Hematopoietic multipotent progenitor cell (in vitro differentiated cells): ENCODE measurements at places on chromosomes 1 and 21.

GRCh38 chr1:67973051-67973450 is 77.4 kb downstream of the DIRAS3 start:
- no peak for DNase-seq

- DNase-seq = no peak
These were observed 125.2 kb upstream of the ZBTB40 start for GRCh38 chr1:22326372-22326915.

DNA sequence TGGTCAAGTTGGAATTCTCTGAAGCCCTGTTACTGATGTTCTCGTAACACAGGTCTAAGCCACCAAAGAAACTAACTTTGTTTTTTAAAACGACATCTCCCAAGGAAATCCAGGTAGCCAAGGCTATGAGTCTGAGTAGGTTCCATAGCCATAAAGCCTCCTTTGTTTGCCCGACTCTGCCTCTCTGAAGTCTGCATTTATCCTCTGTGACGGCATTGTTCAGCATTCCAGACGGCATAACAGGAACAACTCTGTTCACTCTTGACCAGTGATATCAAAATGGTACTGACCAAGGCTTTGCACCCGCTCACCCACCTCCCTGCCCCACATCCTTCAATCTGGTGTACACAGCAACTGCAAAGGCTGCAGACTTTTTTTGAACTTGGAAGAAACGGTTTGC is 14.8 kb downstream of the URB1 start:
- no peak for DNase-seq

DNA sequence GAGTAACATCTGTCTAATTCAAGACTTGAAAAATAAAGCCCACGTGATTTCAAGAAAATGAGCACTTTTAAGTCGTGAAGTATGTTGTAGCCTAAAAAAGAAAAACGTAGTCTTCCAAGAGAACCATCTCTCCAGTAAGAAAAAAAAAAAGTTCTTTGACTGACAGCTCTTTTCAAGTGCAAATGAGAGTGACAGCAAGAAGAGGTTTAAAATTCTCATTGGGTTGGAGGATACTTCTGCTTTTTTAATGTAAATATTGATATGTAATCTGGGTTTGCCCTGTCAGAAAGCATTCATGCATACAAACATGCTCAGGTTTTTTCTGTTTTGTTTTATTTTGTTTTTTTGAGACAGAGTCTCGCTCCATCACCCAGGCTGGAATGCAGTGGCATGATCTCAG is 32.3 kb upstream of the PRDM2 start:
- no peak for DNase-seq

GRCh38 chr1:54099061-54099610 is 45.7 kb downstream of the TCEANC2 start:
- no peak for DNase-seq

GRCh38 chr1:65478379-65479026 is 58.0 kb downstream of the LEPR start:
- no peak for DNase-seq

DNA sequence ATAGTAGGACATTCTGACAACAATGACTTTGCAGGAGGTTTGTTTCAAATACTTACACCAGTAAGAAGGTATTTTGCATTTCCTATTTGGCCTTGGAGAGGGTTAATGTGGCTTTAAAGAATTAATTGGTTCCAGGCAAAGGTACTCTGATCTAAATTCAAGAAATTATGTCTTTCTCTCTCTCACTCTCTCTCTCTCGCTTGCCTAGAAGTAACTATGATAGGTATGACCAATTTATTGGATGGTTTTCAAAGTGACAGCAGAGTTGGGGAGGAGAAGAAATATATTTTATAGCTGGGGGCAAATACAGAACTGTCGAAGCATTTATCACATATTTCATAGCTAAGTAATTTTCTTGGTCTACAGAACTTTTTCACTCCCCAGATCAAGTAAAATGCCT is 116.0 kb downstream of the ATP6V1G3 start:
- no peak for DNase-seq
